ENCODE measurements at places on chromosomes 6 and 20.

- DNase-seq, result no peak
Measured at GRCh38 chr20:53839423-53840176, 230.8 kb downstream of the BCAS1 start.

- no peak for DNase-seq
Measured at GRCh38 chr6:111898452-111898851, 25.2 kb upstream of the FYN start.

GRCh38 chr6:165886169-165886568, 223.1 kb upstream of the PDE10A start:
- DNase-seq, result no peak

- DNase-seq, result no peak
Measured at GRCh38 chr20:48606172-48606840, 221.5 kb downstream of the PREX1 start.

GRCh38 chr6:156779206-156780094, 2.3 kb downstream of the ARID1B start:
- peak; percentile 57 for DNase-seq

Measured in NCI-H1105 (cell line).